Fibroblast of skin of back (primary cell): ENCODE measurements at places on chromosomes 3 and 15.

- no peak for DNase-seq
Measured at GRCh38 chr15:68644996-68645395, 66.2 kb downstream of the CORO2B start.

- no peak for DNase-seq
Measured at GRCh38 chr15:48175126-48175525, 3.0 kb downstream of the MYEF2 start.

GRCh38 chr3:143633816-143634215, 214.5 kb downstream of the SLC9A9 start:
- no peak for DNase-seq

DNA sequence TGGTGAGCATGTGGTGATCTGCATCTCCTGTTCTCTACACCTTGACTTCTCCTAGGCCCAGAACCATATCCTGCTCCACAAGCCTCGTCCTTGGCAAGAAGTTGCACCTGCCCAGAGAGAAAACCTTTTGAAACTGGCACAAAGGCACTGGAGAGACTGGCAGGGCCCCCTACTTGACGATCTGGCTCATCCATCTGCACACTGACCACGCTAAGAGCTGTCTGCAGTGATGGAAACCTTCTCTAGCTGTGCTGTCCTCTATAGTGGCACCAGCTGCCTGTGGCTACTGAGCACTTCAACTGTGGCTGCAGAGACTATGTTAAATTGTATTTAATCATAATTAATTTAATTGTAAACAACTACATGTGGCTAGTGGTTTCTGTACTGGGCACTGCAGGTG, 26.2 kb upstream of the SRP14 start:
- DNase-seq = no peak
